ENCODE measurements at places on chromosomes 7 and 10. TPM values are rescaled to one million over a fixed set of nuclear protein-coding genes. Genes with fewer than 3 reads are reported as not detected.

GPR158 gene
- under 0.01 TPM for total RNA-seq

ARHGEF5 gene
- total RNA-seq: 0.45 TPM

CYP2C19 gene
- total RNA-seq: not detected

OR6V1 gene
- not detected for total RNA-seq

KCND2 gene
- total RNA-seq: not detected
